CD4-positive, alpha-beta memory T cell (primary cell): ENCODE measurements at places on chromosomes 13 and 19. TPM values are rescaled to one million over a fixed set of nuclear protein-coding genes. Genes with fewer than 3 reads are reported as not detected.

- DNase-seq = no peak
These were observed 579 bp downstream of the CPT1C start for GRCh38 chr19:49691243-49692146.

The RDH8 gene
- not detected for polyA plus RNA-seq

DNA sequence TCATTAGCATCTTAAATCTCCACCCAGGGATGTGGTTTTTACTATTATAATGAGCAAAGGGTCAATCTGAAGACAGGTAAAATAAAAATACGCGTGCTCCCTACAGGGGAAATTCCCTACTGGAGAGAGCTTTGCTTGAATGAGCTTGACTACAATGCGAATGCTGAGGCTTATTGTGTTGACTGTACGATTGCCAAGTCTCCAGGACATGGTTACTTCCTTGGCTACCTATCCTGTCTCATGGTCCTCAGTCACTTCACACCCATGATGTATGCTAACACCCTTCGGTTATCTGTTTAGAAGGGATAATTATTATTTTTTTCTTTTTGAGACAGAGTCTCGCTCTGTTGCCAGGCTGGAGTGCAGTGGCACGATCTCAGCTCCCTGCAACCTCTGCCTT lies 61.7 kb downstream of the ZNF627 start:
- no peak for DNase-seq

DNA sequence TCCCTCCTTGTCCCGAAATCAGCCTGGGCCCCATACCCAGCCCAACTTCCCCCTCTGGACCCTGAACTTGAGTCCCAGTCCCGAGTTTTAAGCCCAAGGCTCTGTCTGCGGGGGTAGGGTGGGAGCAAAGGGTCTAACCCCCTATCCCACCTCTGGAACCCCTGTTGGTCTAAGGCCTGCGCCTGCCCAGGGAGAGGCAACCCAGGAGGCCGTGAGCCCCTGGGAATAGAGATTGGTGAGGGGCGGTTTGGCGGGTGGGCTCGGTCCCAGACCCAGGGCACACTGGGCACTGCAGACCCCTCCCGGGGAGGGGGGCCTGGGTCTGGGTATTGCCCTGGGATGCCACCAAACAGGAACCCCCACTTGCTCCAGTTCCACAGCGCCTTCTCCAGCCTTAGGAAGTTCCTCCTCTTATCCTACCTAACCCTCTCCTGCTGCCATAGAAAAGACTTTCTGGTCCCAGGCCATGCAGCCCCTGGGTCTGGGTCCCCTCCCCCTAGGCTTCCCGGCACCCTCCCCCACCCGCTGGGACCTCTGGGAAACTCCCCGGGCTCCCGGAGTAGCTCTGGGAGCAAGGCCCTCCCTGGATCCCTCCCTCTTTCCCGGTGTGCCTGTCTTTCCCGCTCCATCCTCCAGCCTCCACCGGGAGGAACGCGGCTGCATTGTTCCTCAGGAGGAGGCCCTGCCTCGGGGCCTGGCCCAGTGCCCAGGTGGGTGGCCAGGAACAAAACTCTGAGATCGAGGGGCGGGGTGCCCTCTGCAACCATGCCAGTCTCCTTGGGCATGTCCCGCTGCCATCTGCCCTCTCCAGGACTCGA lies 33.6 kb upstream of the NANOS3 start:
- no peak for DNase-seq

DNA sequence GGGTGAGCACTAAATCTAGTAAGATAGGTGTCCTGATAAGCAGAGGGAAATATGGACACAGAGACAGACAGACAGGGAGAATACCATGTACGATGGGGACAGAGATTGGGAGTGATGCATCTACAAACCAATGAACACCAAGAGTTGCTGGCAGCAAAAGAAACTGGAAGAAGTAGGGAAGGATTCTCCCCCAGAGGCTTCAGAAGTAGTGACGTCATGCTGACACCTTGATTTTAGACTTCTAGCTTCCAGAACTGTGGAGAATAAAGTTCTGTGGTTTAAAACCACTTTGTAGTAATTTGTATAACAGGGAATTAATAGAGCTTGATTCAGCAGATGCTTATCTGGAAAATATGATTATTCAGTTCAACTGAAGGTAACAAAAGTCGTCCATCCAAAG lies 66.1 kb downstream of the SLC10A2 start:
- DNase-seq = no peak

DNA sequence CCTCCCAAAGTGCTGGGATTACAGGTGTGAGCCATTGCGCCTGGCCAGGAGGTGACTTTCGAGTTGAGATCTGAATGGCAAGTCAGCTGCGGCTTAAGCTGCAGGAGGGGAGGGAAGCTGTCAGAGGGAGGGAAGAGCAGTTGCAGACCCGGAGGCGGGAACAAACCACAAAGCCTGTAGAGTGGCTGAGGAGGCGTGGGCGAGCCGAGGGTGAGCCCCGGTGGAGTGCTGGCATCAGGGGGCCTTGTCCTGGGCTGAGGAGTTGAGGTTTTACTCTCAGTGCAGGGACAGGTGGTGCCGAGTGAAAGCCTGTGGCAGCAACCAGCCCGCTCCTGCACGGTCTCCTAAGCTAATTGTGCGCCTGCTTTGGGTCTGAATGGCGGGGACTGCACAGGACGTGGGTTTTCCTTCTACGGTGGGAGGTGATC lies 24.2 kb downstream of the PPP1R37 start:
- DNase-seq = peak; percentile 19

GRCh38 chr13:54607421-54607820 lies 1578.8 kb downstream of the OLFM4 start:
- no peak for DNase-seq

DNA sequence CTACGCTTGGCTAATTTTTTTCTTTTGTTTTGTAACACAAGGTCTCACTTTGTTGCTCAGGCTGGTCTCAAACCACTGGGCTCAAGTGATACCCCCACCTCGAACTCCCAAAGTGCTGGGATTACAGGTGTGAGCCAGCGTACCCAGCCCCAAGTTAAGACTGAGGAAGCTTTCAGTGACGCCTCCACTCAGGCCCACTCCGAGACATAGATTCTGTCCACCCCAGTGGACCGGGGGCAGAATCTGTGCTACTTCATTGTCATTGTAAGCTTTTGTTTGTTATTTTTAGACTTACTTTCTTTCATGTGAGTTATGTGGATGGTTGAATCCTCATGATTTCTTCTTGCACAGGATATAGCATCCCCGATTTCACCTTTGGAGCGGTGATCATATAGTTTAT lies 156.9 kb upstream of the TSHZ3 start:
- DNase-seq = no peak

DNA sequence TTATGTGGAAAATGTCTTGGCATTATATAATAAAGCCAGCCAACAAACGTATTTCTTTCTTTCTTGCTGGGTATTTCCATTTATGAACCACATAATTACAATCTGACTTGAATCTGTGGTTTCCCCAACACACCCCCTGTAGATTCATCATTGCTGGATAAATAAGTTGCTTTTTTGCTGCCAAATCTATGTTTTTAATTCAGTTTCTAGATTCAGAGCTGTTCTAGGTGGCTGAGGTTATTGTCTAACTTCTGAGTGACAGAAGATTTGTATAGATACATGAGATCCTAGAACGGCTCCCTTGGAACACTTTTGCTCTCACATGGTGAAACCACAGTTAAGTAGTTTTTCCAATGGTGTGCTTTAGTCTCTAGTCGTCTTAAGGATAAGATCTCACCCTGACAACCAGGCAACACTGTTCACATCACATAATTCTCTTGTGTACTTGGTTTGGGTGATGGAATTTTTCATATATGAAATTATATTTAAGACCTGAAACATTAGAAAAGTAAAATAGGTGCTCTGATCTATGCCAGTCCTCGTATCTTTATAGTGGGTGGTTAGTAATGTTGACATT lies 239.1 kb downstream of the KLF12 start:
- DNase-seq = no peak

The HRC gene
- polyA plus RNA-seq = not detected

DNA sequence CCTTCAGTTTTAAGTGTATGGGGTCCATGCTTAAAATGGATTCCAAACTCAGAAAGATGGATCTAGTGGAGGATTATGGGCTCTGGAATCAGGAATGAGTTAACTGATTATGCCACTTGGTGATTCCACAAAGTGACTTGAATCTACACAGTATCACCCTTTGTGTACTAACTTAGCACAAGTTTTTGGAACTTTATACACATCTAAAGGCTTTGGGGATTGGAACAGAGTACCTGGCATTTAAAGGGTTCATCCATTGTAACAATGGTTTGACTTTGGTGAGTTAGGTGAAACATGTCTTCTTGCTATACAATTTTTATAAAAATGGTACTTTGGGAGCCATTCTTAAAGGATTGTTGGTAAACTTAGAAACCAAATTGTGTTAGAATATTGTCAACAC lies 1.1 kb downstream of the RPL21 start:
- no peak for DNase-seq

- peak; percentile 35 for DNase-seq
These were observed 31.8 kb upstream of the ADGRE5 start for GRCh38 chr19:14349426-14349825.

GRCh38 chr19:28983430-28983829 lies 229.5 kb downstream of the UQCRFS1 start:
- no peak for DNase-seq

The ZNF709 gene
- polyA plus RNA-seq = 2.3 TPM

GRCh38 chr13:104357174-104357573 lies 1291.0 kb upstream of the SLC10A2 start:
- no peak for DNase-seq

GRCh38 chr19:33551676-33552075 lies 30.1 kb upstream of the PEPD start:
- DNase-seq = no peak

The GJB2 gene
- not detected for polyA plus RNA-seq

- no peak for DNase-seq
These were observed 485.4 kb downstream of the KLF5 start for GRCh38 chr13:73544175-73544574.

The POU4F1 gene
- polyA plus RNA-seq = not detected

The GFY gene
- polyA plus RNA-seq = not detected

The LILRA5 gene
- not detected for polyA plus RNA-seq

GRCh38 chr19:45103156-45103507 lies 10.2 kb downstream of the PPP1R37 start:
- peak; percentile 52 for DNase-seq

- peak; percentile 54 for DNase-seq
These were observed 6.0 kb upstream of the WDR88 start for GRCh38 chr19:33125929-33126388.

The CDX2 gene
- polyA plus RNA-seq = not detected

DNA sequence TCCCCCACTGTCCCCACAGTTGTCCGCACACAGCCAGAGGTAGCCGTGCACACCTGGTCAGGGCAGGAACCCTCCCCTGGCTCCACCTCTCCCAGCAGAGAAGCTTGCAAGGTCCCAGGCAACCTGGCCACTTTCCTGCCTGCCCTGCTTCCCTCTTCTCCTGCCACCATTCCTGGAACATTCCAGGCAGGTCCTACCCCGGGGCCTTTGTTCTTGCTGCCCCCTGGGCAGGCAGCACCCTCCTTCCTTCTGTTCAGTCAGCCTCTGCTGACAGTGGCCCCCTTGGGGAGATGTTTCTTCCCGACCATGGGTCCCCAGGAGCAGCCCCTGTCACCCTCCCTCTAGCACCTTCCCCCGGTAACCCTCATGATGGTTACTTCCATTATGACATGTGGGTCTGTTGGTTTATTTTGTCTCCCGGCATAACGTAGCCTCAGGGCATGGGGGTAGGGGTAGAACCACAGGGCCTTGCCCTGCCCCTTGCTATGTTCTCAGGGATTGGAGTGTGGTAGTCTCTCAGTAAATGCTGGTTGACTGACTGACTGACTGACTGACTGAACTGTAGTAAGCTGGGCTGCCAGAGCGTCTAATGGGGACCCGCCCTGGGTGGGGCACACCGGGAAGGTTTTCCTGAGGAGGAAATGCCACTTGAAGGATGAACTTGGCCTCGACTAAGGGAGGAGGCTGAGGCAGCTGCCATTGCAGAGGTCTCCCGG lies 10.8 kb downstream of the PAK4 start:
- no peak for DNase-seq

The URAD gene
- not detected for polyA plus RNA-seq

DNA sequence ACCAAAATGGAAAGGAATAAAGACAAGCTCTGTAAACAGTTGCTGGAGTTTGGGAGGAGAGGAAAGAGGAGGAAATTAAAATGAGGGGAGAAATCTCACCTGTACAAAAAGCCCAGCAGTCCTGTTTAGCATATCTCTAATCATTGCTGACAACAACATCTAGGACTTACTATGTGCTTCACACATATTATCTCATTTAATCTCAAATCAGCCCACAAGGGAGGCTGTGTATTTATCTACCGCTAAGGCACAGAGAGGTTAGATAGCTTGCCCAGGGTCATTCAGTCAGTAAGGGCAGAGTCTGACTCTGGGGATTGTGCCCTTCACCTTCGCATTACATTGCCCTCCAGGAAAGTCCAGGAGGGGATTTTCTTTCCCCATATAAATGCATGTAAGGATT lies 233.3 kb downstream of the DLEU7 start:
- no peak for DNase-seq

DNA sequence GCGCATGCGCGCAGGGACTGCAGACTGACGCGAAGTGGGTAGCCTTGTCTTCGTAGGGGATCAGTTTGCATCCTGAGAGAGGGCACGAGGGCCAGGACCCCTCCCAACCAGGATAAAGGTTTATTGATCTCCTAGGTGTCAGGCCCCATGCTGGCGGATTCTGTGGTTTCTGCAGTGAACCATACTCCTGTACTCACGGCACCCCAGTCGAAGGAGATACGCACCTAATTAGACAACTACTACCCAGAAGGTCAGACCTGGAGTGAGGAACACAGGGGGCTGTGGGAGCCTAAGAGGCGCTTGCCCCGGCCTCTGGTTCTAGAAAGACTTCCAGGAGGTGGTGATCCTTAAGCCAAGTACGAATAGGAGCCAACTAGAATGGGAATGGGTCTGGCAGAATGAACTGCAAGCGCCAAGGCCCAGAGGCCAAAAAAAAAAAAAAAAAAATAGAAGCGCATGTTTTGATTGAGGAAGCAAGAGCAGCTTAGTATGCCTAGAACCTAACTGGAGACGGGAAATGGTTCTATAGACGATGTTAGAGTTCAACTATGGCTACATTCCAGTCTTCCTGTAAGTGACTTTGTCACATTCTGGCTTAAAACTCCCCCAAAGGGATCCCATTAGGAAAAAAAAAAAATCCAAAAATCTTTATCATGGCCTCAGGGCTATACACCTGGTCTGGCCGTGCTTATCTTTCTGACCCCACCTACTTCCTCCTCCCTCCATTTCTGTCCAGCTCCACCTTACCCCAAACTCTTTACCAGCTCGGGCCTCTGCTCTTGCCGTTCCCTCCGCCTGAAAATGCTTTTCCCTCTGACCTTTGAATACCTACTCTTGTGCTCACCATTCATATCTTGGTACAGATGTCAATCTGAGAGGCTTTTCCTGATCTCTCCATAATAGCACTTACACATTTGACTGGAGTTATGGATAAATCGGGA lies 902 bp upstream of the ZNF428 start:
- DNase-seq = peak; percentile 80

- no peak for DNase-seq
These were observed 46.9 kb upstream of the VSTM2B start for GRCh38 chr19:29478578-29479565.

GRCh38 chr13:35129500-35129899 lies 187.4 kb downstream of the NBEA start:
- DNase-seq = no peak

DNA sequence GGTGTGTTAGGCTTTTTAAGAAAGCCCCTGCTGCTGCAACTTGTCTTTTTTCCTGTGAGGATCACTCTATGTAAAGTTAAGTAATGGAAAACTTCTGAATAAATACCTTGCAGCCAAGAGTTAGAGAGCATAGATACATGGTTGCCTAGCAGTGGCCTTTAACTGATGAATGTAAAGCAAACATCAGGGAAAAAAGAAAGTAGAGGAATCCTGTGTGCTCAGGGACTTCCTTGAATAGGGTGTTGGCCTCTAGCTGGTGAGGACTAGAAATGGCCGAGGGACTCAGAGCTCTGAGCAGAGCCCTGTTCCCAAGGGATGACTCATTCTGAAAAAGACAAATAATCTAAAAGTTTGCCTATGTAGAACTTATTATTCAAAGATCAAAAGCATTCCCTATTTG lies 135.7 kb downstream of the MIPEP start:
- DNase-seq = no peak
